Glutamatergic neuron (in vitro differentiated cells): ENCODE measurements at places on chromosomes 5 and 9.

DNA sequence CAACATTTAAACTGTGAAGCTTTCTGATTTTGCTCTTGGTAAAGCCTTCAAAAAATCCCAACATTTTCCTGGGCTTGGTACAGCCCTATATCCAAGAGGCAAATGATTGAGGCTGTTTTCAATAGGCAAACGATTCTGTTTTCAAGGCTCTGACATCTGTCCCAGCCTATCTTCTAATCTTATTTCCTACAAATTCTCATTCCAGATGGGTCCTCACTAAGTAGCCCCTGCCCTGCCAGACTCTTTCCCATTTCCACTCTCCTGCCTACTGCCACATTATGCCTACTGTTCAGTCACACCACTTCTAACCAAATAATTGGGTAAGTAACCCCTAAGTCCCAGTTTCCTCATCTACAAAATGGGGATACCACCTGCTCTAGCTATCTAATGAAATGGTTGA is 3.5 kb downstream of the GBA2 start:
- peaks cover 31% of the 10 kb centered on the region for H3K4me1 ChIP-seq
- peaks cover 6% of the 10 kb centered on the region for H3K27me3 ChIP-seq
- no peak for DNase-seq
- H3K4me3 ChIP-seq, result peak overlapping the region; percentile 90

- no peak for DNase-seq
- no peak overlapping the region for H3K27ac ChIP-seq
- H3K4me1 ChIP-seq, result no peaks in the 10 kb centered on the region
- peaks cover 1% of the 10 kb centered on the region for H3K27me3 ChIP-seq
These were observed 1785.9 kb upstream of the WWC1 start for GRCh38 chr5:166505544-166505943.

DNA sequence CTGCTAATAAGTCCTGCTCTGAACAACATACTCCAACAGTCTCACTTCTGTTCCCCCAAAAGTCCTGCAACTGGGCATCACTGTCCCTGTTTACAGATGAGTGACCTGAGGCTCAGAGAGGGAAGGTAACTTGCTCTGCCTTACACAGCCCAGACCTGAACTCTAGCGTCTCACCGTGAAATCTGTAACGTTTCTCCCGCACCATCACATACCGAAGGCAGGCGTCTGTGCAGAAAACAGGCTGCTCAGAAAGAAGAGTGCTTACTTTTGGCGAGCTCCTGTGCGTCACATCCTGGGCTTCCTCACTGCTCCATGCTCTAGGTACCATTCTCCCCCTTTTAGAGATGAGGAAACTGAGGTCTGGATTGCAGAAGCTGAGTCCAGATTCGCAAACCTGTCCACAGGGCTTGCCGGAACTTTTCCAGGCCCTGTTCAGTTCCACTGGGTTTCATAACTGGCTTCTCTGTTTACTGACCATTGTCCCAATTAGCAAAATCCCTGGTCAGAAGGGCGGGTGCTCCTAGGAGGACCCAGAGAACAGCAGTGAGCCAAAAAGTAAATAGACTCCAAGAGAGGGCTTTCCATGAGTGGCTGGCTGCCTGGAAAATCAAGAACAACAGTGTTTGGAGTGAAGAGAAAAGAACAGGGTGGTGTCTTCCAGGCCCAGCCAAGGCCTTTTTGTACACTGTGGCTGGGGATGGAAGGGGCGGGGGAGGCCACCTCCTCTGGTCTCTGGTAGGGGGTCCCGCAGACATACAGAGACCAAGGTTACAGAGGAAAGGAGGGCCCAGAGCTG is 27.1 kb downstream of the GSN start:
- H3K36me3 ChIP-seq, result no peaks in the 10 kb centered on the region
- no peak overlapping the region for H3K4me3 ChIP-seq
- peaks cover under 1% of the 10 kb centered on the region for H3K4me1 ChIP-seq
- H3K27ac ChIP-seq, result no peak overlapping the region
- no peak for DNase-seq

GRCh38 chr5:2166306-2166978 is 283.7 kb upstream of the IRX4 start:
- DNase-seq, result no peak
- H3K27ac ChIP-seq, result no peak overlapping the region
- H3K36me3 ChIP-seq, result no peaks in the 10 kb centered on the region
- no peak overlapping the region for H3K4me3 ChIP-seq
- peaks cover 1% of the 10 kb centered on the region for H3K27me3 ChIP-seq

DNA sequence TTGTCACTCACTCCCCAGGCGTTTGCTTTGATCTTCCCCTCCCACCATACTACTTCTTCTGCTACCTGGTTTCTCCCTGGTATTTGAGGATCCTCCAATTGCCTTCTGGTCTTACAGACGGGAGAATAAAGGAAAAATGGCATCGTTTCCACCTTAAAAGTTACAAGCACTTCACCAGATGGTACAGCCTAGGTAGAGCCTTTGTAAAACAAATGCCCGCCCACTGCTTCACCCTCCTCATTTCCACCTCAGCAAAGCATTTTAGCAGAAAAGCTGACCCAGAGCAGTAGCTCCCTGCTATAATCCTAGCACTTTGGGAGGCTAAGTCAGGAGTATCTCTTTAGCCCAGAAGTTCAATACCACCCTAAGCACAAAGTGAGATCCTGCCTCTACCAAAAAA is 5.1 kb upstream of the ANXA2R start:
- H3K4me3 ChIP-seq, result no peak overlapping the region
- no peak for DNase-seq
- H3K27me3 ChIP-seq, result peaks cover 19% of the 10 kb centered on the region
- H3K27ac ChIP-seq, result no peak overlapping the region
- no peaks in the 10 kb centered on the region for H3K4me1 ChIP-seq

GRCh38 chr9:83582029-83582428 is 40.9 kb upstream of the IDNK start:
- no peak for DNase-seq
- H3K27me3 ChIP-seq, result no peaks in the 10 kb centered on the region
- no peaks in the 10 kb centered on the region for H3K4me1 ChIP-seq
- H3K36me3 ChIP-seq, result peaks cover 13% of the 10 kb centered on the region
- H3K4me3 ChIP-seq, result no peak overlapping the region

DNA sequence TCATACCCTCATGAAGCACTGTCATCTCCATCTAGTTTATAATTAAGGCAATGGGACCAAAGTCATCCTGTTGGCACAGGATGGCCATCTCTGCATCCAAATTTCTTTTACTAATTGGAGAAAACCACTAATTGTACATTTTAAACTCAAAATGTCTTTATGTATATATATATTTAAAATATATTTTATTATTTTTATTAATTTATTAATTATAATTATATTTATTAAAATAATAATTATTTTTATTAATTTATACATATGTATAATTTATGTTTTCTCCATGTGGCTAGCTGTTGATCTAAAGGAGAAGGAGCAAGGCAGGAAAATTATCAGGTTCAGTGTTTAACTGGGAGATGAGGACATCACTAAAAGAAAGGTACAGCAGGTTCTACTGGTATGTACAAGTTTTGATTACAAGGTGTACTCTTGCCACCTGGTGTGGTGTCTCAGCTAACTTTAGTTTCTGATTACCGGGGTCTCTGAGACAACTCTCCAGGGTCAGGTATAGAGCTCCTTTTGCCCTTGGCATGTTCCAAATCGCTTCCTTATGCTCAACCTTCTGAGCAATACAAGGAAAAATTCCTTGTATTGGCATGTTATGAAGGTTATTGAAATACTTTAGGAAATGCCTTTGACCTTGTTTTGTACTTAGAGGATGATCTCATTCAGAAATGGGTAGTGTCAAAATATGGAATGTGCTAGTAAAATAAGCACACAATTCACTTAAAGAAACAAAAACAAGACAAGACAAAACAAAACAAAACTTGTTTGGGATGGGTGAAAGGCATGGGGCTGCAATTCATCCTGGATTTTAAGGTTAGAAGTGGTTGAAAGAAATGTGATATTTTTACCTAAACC is 79.6 kb downstream of the GHR start:
- H3K27me3 ChIP-seq, result no peaks in the 10 kb centered on the region
- no peak for DNase-seq
- no peaks in the 10 kb centered on the region for H3K36me3 ChIP-seq
- no peak overlapping the region for H3K27ac ChIP-seq
- H3K4me3 ChIP-seq, result no peak overlapping the region

DNA sequence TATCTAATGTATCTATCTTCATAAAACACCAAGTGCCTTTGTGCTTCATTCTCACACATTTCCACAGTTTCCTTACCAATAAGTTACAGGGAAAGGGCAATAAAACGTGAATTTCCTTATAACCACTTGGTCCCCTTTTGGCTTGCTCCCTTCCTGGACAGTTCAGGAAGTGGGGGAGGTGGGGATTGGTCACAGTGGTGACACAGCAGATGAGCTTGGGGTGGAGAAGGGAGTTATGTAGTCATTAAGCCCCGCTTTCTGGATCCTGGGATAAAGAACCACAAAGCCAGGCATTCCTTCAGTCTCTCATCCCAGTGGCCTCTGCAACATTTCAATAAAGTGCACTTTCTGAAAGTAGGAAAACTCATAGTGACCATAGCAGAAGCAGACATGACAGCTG is 47.1 kb upstream of the FYB1 start:
- no peak overlapping the region for H3K4me3 ChIP-seq
- no peaks in the 10 kb centered on the region for H3K4me1 ChIP-seq
- H3K36me3 ChIP-seq, result no peaks in the 10 kb centered on the region
- no peaks in the 10 kb centered on the region for H3K27me3 ChIP-seq
- H3K27ac ChIP-seq, result no peak overlapping the region

- peaks cover 12% of the 10 kb centered on the region for H3K4me1 ChIP-seq
- peak; percentile 56 for DNase-seq
- H3K4me3 ChIP-seq, result peak overlapping the region; percentile 94
- H3K27me3 ChIP-seq, result peaks cover 15% of the 10 kb centered on the region
These were observed 606 bp downstream of the EEIG1 start for GRCh38 chr9:127980060-127980705.

GRCh38 chr9:133377721-133378216 is 1.6 kb downstream of the STKLD1 start:
- no peaks in the 10 kb centered on the region for H3K4me1 ChIP-seq
- H3K27me3 ChIP-seq, result peaks cover 3% of the 10 kb centered on the region
- DNase-seq, result no peak
- no peaks in the 10 kb centered on the region for H3K36me3 ChIP-seq
- H3K27ac ChIP-seq, result peak overlapping the region; percentile 17

DNA sequence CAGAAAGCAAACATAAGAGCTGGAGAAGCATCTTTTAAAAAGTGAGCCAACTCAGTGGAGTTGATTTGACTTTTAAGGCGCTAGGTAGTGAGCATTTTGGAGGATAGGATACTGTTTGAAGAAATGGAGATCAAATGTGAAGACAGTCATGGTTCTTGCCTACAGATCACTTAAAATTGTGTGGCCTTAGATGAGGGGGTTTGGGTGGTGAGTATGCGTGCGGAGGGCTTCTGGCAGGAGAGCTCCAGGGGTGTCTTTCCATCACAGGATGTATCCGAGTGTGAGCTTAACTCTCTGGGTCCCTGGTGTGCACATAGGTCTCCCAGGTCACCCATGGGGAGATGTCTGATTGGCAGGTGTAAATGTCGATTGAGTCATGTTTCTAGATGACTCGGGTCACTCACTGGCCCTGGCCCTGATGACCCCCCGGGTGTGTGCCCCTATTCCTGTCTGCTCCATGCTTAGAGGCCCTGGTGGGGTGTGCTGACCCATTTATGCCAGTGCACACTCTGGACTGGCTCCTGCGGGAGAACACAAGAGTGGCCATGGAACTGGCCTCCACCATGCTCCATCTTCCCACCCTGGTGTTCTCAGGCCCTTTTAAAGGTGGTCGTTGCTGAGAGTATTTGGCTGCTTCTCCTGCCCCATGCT is 274.4 kb downstream of the FSTL4 start:
- peaks cover 8% of the 10 kb centered on the region for H3K27me3 ChIP-seq
- DNase-seq, result no peak
- H3K36me3 ChIP-seq, result no peaks in the 10 kb centered on the region
- H3K4me1 ChIP-seq, result peaks cover 2% of the 10 kb centered on the region
- no peak overlapping the region for H3K4me3 ChIP-seq

GRCh38 chr9:136674786-136675349 is 12.2 kb downstream of the EGFL7 start:
- H3K4me1 ChIP-seq, result peaks cover 4% of the 10 kb centered on the region
- H3K27ac ChIP-seq, result no peak overlapping the region
- DNase-seq, result no peak
- H3K36me3 ChIP-seq, result no peaks in the 10 kb centered on the region
- H3K4me3 ChIP-seq, result no peak overlapping the region

DNA sequence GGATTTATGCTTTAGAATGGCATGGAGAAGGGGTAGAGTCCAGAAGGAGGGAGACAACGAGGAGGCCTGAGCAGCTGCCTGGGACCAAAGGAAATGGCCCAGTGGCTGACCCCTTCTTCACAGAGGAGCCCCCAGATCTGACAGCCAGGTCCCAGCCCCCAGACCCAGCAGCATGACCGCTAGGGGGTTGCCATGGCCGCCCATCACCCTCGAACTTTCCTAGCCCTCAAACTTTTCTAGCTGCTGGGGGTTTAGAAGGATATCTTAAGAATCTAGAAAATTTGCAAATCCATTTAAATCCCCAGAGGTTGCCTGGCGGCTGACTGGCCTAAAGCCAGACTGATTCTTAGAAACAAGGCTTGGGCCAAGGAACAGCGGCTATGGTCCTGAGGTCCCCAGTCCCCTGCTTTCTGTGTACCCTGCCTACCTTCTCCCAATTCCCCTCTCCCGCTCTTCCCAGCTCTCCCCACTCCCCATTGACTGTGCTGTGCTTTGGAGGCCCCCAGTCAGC is 972 bp downstream of the PDGFRB start:
- no peak for DNase-seq
- peaks cover 13% of the 10 kb centered on the region for H3K27me3 ChIP-seq
- H3K36me3 ChIP-seq, result no peaks in the 10 kb centered on the region
- no peak overlapping the region for H3K4me3 ChIP-seq

DNA sequence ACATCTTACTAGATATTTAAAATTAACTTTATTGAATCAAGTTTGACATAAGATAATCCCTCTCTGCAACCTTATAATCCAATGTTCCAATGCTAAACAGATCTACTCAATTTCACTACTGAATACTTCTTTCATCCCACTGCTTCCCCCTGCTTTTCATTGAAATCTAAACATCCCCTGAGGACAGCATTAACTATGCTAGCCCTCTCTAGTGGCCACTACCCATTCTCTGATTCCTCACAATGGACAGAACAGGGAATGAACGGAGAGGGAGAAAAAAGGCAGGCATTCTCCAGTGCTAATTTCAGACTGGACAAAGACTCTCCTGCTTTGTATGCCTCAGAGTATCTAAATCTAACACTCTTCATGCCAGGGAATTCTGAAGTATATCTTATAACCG is 54.3 kb upstream of the RGS7BP start:
- no peaks in the 10 kb centered on the region for H3K27me3 ChIP-seq
- H3K36me3 ChIP-seq, result no peaks in the 10 kb centered on the region
- peaks cover 3% of the 10 kb centered on the region for H3K4me1 ChIP-seq
- H3K4me3 ChIP-seq, result no peak overlapping the region
- no peak overlapping the region for H3K27ac ChIP-seq
- no peak for DNase-seq

GRCh38 chr9:26975728-26976707 is 19.8 kb downstream of the IFT74 start:
- no peaks in the 10 kb centered on the region for H3K36me3 ChIP-seq
- no peak for DNase-seq
- H3K4me3 ChIP-seq, result no peak overlapping the region

- H3K36me3 ChIP-seq, result no peaks in the 10 kb centered on the region
- DNase-seq, result no peak
- no peak overlapping the region for H3K27ac ChIP-seq
These were observed 4.1 kb downstream of the BTNL9 start for GRCh38 chr5:181044093-181044599.

GRCh38 chr5:55004729-55005128 is 19.3 kb upstream of the GZMK start:
- no peaks in the 10 kb centered on the region for H3K27me3 ChIP-seq
- no peak overlapping the region for H3K4me3 ChIP-seq
- no peak overlapping the region for H3K27ac ChIP-seq
- H3K36me3 ChIP-seq, result no peaks in the 10 kb centered on the region
- H3K4me1 ChIP-seq, result no peaks in the 10 kb centered on the region
